ENCODE measurements at places on chromosomes 6 and 20.

GRCh38 chr6:20366082-20366830 is 35.4 kb upstream of the E2F3 start:
- ATAC-seq: no peak

DNA sequence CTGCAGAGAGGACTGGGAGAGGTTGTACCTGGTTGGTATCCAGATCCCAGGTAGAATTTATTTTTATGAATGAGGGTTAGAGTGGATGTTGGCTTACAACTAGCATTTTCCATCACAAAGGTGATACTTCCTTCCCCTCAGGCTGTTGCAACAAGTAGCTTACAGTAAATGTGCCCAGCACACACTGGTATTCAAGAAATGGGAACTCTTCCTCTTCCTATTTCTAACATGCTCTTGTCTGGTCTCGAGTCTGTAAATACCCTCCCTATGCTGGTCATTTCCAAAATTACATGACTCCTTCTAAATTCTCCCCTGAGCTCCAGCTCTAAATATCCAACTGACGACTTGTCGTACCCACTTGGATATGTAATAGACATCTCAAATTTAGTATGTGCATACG is 90.1 kb upstream of the FOXC1 start:
- ATAC-seq: no peak

GRCh38 chr6:56856036-56856580 is 98.8 kb upstream of the BEND6 start:
- no peak for ATAC-seq

DNA sequence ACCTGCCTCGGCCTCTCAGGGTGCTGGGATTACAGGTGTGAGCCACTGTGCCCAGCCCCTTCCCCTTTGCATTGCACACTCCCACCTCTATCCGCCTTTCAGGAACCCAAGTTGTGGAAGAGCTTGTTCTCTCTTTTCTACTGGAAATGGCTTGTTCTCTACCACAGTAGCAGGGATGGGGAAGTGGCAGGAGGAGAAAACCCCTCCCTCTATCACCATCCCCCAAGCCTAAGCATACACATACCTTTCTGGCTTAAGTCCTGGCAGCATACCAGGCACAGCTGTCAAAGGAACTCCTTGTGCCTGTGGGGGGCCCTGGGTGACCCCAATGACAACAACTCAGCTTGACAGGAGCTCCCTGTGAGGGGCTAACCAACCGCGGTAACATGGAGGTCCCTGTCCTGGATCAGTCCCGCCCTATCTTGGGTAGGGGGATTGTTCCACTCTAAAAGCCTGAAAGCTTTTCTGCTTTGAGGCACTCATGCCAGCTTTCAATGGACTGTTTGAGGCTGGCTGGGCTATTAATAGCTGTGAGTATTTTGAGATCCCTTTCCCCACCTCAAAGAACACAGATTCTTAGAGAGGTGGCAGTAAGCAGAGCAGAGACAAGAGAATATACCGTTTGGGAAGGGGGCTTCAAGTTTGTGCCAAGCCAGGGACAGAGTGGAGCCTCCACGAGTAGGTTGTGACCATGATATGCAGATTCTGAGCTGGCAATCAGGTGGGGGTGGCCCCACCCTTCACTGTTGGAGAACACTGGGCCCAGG is 2.3 kb downstream of the KLHDC3 start:
- no peak for ATAC-seq

- ATAC-seq: no peak
These were observed 25.3 kb downstream of the ACSS1 start for GRCh38 chr20:25032478-25033264.

- ATAC-seq: no peak
These were observed 625 bp downstream of the ABT1 start for GRCh38 chr6:26597389-26597766.

GRCh38 chr20:991850-992249 is 10.3 kb downstream of the RSPO4 start:
- no peak for ATAC-seq

DNA sequence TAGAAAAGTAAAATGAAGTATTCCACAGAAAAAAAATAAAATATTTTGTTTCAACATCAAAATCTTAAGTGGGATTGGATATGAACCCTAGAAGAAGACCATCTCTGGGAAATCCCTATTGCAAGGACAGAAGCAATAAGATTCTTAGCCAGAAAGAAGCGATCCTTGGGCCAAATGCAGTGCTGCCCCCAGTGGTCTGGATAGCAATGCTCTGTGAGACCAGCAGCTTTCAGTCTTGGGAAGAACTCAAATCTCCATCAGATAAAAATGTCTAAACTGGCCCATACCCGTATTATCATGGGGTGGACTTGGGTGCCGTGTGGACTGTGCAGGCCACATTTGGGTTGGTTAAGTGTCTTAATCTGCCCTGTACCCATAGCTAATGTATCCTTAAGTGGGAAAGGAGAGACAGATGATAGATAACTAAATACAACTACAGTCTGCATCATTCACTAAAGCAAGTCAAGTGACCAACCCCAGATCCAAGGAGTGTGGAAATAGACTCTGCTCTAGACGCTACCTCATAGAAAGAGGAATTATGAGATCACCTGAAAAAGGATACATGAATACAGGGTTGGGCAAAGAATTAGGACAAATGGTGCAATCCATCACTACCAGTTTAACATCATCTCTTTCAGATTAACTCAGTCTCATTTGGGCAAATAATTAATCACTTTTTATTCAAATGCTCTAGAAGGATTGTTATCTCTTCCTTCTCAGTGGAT is 38.9 kb upstream of the SNAP25 start:
- ATAC-seq: no peak

DNA sequence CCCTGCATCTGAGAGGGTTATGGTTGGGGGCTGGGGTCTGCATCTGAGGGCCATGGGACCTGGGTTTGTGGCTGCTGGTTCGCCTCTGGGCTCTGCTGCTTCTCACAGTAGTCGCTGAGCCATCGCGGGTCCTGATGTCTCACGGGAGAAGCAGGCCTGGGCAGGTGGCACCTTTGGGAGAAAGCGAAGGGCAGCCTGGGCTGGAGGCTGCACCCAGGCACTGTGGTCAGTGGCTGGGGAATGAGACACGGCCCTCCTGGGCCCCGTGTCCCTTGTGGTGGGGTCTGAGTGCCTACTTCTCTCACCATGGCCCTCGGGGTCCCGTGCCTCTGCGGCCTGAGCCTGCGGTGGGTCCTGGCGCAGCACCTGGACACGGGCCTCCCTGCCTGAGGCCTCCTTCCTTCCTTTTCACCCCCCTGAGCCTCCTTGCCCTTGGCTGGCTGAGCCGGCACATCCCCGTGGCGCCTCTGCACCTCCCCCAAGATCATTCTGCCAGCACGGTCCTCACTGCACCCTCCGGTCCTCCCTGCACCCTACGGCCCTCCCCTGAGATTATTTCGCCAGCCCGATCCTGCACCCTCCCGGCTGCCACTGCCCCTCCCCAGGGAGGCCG is 206.0 kb downstream of the ERMARD start:
- no peak for ATAC-seq
